ENCODE measurements at places on chromosomes 4 and X.

DNA sequence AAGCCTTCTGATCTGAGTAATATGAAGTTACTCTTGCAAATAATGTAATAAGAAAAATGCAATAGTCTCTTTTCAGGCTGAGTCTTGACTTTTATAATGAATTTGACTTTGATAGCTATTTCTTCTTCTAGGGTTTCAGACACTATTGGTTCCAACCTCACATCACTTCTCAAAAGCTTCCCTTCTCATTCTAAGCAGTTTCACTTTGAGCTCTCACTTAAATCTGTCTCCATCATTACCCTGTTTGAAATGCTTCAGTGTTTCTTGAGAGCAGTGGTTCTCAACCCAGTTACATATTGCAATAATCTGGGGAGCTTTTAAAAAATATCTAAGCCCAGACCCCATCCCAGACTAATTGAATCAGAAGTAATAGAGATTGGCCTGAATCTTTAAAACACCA lies 40.5 kb upstream of the BMP2K start:
- no peak for DNase-seq

DNA sequence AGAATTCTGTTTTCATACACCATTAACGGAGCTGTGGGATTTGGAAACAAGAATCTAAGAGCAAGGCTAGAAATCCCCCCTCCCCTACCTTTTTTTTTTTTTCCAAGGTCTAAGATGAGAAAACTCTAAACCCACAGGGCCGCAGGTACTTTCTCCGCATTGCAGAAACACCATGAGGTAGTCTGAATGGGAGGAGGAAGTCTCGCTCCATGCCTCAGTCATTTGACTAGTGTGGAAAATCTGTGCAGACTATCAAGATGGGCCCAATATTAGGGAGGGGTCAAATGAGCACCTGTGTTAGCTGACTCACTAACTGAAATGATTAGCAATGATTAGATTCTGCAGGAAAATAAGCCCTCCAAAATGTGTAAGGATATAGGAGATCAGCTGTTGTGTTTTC lies 40.9 kb upstream of the MAP3K15 start:
- DNase-seq = no peak

DNA sequence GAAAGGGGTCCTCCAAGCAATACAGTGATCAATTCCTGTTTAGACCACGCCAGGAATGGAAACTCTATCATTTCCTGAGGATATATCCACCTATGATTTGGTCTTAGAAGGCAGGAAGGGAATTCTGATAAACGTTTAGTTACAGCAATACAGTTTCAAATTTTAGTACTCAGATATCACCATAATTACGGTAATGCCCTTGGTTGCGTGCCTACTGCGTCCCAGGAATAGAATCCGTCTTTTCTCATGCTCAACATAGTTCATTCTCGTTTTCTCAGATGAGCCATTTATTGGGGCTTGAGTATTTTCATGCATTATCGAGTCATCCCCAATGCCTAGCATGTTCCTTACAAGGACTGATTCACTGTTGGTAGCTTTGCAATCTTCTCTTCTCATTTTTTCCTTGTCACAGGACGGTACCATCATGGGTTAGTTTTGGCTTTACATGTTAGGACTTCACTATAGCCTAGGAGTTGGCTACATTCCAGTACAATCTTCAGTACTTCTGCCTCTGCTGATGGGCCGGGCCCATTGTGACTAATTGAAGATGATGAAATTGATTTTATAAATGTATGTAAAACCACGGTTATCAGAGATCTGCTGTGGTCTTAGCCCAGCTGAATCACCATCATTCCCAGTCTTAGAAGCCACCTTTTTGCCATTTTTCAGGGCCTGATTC lies 4.4 kb upstream of the PRKX start:
- DNase-seq = no peak

- DNase-seq = no peak
Measured at GRCh38 chr4:172740434-172740833, 428.2 kb upstream of the GALNT7 start.

GRCh38 chrX:16188687-16189086 lies 21.4 kb downstream of the MAGEB17 start:
- no peak for DNase-seq

- no peak for DNase-seq
Measured at GRCh38 chr4:138911909-138912703, 103.5 kb upstream of the NOCT start.

GRCh38 chrX:13716455-13716854 lies 18.0 kb downstream of the TRAPPC2 start:
- DNase-seq = no peak

DNA sequence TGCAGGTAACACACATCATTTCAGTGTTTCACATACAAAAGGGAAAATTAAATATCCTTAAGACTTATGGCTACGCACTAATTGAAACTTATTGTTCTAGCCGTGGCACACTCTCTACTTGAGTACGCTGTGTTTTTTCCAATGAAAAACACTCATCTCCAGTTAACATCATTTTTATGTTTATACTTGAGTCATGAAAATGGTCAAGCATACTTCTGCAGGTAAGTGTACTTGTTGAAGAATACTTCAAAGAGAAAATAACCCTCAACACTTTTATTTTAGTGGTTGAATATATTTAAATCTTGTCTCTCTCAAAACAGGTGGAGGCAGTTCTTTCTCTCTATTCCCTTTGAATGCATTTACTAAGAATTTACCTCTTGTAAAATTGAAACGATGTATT lies 538.7 kb upstream of the PCDH7 start:
- no peak for DNase-seq

DNA sequence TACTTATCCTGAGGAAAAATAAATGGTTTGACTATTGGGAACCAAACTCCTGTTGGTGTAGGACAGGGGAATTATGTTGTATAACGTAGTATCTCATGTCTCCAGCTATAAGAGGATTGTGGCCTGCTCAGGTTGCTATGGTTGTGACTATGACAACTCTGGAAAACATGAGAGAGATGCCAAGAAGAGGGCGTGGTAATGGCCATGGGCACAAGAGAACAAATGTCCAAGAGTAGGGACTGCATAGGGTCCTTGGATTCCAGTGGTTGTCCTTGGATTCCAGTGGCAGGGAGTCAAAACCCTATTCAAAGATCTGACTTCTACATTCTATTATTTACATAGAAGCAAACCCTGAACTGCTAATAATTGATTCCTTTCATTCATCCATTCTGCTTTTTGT lies 6.8 kb upstream of the MOB1B start:
- DNase-seq = no peak

- DNase-seq = no peak
Measured at GRCh38 chrX:30504309-30504708, 73.3 kb downstream of the TASL start.

DNA sequence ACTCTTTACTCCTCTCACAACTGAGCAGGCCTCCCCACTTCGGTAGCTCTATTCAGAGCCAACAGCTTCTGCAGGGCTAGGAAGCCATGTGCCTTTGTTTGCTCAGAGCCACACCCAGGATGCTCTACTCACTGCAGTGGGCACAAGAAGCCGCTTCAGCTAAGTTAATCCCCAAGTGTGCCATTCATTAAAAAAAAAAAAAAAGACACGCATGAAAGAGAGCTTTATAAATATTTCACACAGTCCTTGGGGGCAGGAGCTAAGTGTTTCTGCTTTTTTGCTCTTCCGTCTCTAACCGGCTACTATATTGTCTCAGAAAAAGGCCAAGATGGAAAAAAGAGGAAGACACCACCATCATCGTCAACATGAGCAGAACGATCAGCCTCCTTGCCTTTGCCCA lies 8.1 kb downstream of the CRMP1 start:
- DNase-seq = no peak

All from activated CD4-positive, alpha-beta T cell treated with anti-CD3 and anti-CD28 coated beads, Interleukin-2, amount 10 ng/mL, durations not matched to agents 7 days and 5 days (primary cell).